ENCODE measurements at places on chromosomes 3 and 15.

DNA sequence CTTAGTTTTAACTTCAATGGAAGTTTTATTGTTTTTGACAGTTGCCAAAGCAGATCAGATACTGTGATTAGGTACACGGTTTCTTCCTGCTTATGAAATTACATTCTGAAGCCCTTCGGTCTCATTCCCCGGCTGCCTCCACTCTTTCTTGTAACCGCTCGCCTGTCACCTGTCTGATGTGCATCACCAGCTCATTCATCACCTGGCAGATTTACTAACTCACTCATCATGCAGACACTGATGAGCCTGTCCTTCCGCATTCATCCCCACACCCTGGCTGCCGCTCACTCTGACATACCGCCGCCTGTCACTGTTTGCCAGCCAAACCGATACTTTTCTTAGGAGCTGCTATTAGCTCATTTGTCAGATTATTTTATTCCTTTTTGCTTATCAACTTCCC is 82.8 kb upstream of the NSMCE3 start:
- no peak for DNase-seq

GRCh38 chr3:193086681-193087080 is 154.3 kb upstream of the PLAAT1 start:
- DNase-seq, result no peak

GRCh38 chr3:64685331-64685799 is 2.4 kb downstream of the ADAMTS9 start:
- no peak for DNase-seq

DNA sequence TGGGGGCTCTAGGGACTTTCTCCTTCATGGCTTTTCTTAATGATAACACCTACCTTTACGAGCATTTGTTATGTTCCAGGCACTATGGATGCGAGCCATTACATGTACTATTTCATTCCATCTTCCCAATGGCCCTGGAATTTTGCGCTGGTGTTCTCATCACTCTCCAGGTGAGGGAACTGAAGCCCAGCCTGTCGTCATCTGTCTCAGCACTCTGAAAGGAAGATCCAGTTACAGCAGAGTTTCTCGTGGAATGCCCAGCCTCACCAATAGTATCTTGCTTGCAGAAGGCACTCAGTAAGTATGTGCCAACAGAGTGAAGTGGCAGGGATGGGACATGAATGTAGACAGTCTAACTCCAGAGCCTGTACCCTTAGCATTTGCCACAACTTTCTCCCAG is 56.8 kb downstream of the NOX5 start:
- DNase-seq, result no peak

GRCh38 chr15:95629503-95630168 is 700.9 kb upstream of the NR2F2 start:
- DNase-seq, result no peak
